ENCODE measurements at places on chromosomes 6 and 20.

GRCh38 chr20:36670665-36671357, 24.8 kb upstream of the SLA2 start:
- no peak overlapping the region for H3K4me3 ChIP-seq
- no peak for DNase-seq
- no peak overlapping the region for H3K27ac ChIP-seq
- no peaks in the 10 kb centered on the region for H3K36me3 ChIP-seq
- no peaks in the 10 kb centered on the region for H3K27me3 ChIP-seq
- no peaks in the 10 kb centered on the region for H3K4me1 ChIP-seq

- peaks cover 18% of the 10 kb centered on the region for H3K4me1 ChIP-seq
- H3K27me3 ChIP-seq: no peaks in the 10 kb centered on the region
- H3K27ac ChIP-seq: no peak overlapping the region
- H3K4me3 ChIP-seq: no peak overlapping the region
- DNase-seq: no peak
- H3K36me3 ChIP-seq: no peaks in the 10 kb centered on the region
Measured at GRCh38 chr6:137391061-137391814, 103.0 kb downstream of the OLIG3 start.

DNA sequence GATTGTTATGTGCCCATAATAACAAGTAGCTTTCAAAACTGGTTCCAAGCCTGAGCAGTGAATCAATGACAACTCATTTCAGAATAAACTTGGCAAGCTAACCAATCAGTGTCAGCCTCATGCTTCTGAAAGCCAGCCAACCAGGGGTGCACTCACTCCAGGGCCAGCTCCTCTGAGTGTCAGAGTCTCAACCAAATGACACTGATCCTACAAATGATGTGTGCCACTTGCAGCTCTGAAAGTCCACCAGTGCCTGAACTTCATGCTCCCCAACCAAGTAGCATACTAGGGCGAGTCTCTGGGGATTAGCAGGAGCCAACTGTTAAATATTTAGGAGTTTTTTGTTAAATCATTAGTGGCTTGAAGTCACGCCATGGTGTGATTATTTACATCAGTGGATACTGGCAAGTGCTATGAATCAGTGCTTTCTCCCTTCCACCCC, 4.5 kb downstream of the IYD start:
- peaks cover 2% of the 10 kb centered on the region for H3K27me3 ChIP-seq
- H3K36me3 ChIP-seq: no peaks in the 10 kb centered on the region
- no peak overlapping the region for H3K4me3 ChIP-seq
- no peak overlapping the region for H3K27ac ChIP-seq
- DNase-seq: no peak
- no peaks in the 10 kb centered on the region for H3K4me1 ChIP-seq

- peak within 1 kb of the TSS; percentile 54 for H3K27ac ChIP-seq
- H3K4me1 ChIP-seq: peaks cover 3% of the 10 kb centered on the region
- DNase-seq: no peak
Measured at GRCh38 chr6:89412071-89413005, at the start of gene RRAGD. TSS of gene RRAGD (minus strand) at chr6:89412273. CDS start at chr6:89411993, 280 bp downstream.

DNA sequence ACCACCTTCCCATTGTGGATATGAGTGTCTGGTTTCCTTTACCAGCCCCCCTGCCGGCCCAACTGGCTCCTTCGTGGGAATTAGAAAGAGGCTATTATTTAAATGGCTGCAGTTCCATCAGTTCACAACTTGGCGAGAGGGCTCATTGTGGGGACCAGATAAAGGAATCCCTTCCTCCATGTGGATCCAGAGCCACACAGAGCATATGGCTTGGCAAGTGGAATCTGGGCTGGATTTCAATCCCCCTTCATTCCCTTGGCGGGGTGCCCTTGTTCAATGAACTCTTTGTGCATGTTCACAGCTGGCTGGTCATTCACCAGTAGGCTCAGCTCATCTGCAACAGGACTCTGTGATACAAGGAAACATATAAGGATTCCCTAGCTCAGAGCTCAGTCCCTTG, 140.6 kb downstream of the OPN5 start:
- H3K27me3 ChIP-seq: no peaks in the 10 kb centered on the region
- no peak overlapping the region for H3K4me3 ChIP-seq
- H3K4me1 ChIP-seq: no peaks in the 10 kb centered on the region
- no peak overlapping the region for H3K27ac ChIP-seq

DNA sequence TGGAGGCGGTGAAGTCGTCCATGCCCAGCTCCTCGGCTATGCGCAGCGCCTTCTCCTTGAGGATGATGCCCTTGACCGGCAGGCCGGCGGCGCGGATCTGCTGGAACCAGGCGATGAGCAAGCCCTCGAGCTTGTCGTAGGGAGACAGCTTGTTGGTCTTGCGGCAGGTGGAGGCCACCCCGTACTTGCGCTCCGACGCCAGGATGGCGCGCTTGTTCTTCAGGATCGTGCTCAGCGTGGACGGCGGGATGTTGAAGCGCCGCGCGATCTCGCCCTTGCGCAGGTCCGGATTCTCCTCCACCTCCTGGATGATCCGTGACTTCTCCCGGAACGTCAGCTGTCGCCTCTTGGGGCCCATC, 435 bp downstream of the CENPB start:
- peaks cover 17% of the 10 kb centered on the region for H3K4me1 ChIP-seq
- no peaks in the 10 kb centered on the region for H3K27me3 ChIP-seq
- no peak for DNase-seq
- no peaks in the 10 kb centered on the region for H3K36me3 ChIP-seq

- no peak overlapping the region for H3K4me3 ChIP-seq
Measured at GRCh38 chr20:9476174-9476573, 38.2 kb upstream of the LAMP5 start.

Data from GM12878 (cell line).